ENCODE measurements at places on chromosomes 6 and 20.

GRCh38 chr6:105628156-105628860 is 225.4 kb upstream of the PREP start:
- DNase-seq: no peak

- DNase-seq: no peak
Observed at GRCh38 chr6:137698636-137699030, 168.4 kb upstream of the TNFAIP3 start.

- DNase-seq: no peak
Observed at GRCh38 chr6:144049386-144049785, 41.3 kb upstream of the PLAGL1 start.

DNA sequence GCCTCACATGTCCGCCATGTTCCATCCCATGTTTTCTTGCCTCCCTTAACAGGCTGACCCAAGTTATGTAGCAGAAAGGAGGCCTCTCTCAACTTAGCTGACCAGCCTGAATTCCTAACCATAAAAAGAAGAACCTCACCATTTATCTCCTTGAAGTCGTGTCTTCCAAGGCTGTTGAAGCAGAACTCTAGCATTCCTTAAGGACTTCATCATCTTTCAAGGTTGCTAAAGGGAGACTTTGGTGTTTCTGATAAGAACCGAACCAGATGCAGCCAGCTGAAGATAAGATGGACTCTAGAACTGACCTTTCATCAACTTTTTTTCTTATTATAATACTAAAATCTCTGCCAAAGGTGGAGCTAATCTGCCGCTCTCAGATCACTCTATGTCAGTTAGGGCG is 571.7 kb upstream of the SLC35B3 start:
- no peak for DNase-seq

DNA sequence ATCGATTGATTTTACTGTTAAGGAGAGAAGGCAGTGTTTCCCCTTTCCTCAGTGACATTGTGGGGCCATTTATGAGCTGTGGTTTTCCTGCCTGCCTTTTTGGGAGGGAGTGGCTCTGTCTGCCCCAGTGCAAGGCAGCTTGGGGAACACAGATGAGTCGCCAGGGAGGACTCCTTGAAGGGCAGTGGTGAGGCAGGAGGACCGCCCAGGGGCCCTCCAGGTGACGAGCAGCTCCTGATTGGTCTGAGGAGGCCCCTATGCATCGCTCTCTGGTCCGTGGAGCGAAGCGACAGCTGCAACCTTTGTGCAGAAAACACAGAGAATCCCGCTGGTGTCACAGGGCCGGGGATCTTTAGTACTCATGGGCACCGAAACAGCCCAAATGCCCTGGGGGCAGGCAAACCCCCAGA is 100.3 kb downstream of the TMEM242 start:
- DNase-seq: no peak

DNA sequence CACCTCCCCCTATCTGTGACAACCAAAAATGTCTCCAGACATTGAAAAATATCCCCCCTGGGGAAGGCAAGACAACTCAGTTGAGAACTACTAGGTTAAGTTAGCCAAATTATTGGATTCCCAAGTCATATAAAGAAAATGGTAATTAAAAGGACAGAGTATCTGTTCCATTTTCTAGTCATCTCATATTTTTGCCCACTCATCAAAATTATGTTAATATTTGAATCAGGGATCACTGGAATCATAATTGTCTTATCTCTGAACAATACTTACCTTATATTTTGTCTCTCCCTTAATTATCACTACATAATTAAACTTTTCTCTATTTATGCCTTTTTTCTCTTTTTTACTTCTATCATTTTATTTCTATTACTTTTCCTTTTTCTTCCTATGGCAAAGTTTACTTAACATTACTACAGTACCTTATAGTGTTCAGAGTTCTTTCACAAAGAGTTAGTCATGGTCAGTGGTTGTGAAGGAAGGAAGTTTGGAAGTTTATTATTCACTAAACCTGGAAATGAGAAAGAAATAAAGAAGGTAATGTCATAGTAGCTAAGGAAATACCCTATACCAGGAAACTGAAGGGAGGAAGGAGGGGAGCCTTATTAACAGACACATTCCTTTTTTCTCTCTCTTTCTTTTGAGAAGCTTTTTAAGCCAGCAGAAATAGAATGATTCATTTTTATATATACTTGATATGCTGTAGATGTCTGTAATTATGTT is 332.9 kb downstream of the COL12A1 start:
- DNase-seq: no peak

DNA sequence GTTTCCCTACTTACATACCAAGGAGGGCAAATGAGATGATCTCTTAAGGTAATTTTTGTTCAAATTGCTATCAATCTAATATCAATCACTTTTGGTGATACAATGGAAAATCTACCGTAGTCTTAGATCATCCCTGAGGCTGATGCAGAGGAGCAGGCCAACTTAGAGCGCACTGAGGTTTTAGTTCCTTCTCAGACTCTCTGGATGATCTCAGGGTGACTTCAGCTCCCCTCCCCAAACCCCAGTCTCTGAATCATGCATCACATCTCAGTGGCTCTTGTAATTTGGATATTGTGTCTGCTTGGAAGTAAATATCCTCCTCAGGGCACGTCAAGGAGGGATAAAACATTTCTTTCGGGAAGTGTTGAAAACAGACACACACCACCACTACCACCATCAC is 5.9 kb downstream of the TUBB2B start:
- DNase-seq: no peak

GRCh38 chr20:4147319-4147718 is 132.0 kb upstream of the RNF24 start:
- DNase-seq: no peak

GRCh38 chr20:49766979-49767521 is 45.6 kb upstream of the SLC9A8 start:
- DNase-seq: no peak

- DNase-seq: no peak
Observed at GRCh38 chr6:14292119-14292518, 174.5 kb downstream of the CD83 start.

DNA sequence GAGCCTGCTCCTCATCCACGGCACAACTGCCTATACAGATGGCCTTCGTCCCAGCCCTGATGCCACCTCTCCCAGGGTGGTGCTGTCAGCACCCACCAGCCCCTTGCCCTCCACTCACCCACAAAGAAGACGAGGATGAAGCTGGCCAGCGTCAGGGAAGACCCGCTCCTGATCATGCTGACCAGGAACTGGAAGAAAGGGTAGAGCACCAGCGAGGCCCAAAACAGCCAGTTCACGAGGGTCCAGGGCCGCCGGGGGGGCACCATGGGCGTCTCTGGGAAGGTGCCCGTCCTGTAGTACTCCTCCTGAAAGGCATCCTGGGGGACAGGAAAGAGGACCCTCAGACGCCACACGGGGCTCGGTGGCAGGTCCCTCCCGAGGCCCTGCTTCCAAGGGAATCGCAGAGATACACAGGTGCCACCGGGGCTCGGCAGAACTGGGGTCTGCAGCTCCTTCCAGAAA is 134.5 kb downstream of the AGPAT4 start:
- no peak for DNase-seq

GRCh38 chr6:20427856-20428255 is 26.2 kb downstream of the E2F3 start:
- DNase-seq: no peak

GRCh38 chr6:77965449-77965848 is 312.6 kb downstream of the MEI4 start:
- DNase-seq: no peak
